ENCODE measurements at places on chromosomes 3 and 15.
A peak's percentile ranks its signal among the peaks of the same experiment; 100 is the strongest.

GRCh38 chr3:134427400-134428111, 53.3 kb upstream of the AMOTL2 start:
- peak; percentile 100 for DNase-seq

DNA sequence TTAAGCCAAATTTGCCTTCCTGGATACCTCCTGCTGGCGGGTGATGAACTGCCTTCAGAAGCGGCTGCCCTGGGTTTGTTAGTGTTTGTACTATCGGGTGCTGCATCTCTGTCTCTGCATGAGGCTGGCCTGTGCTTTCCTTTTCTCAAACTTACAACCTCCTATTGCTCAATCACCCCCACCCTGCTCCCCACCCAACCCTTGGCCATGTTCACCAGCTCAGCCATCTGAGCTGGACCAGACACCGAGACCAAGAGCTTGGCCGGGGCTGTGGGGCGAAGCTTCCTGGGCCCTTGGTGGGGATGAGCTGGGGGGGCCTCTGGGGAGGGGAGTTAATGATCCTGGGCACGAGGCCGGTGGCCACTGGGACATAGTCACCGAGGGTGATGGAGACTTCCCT, 16.8 kb upstream of the FBLN2 start:
- DNase-seq = no peak

GRCh38 chr3:79015854-79016253, 751.9 kb downstream of the ROBO1 start:
- DNase-seq = no peak

GRCh38 chr3:150345021-150345538, 63.0 kb upstream of the TSC22D2 start:
- peak; percentile 61 for DNase-seq

- DNase-seq = no peak
Measured at GRCh38 chr15:98794748-98795147, 146.4 kb downstream of the IGF1R start.

Measured in ELR (cell line).